NCI-H1092 treated with DMSO at 0.1 percent for 48 hours (cell line): ENCODE measurements at places on chromosomes 1 and 21.

- no peak for DNase-seq
These were observed 351.0 kb upstream of the B3GALT2 start for GRCh38 chr1:193537266-193538002.

DNA sequence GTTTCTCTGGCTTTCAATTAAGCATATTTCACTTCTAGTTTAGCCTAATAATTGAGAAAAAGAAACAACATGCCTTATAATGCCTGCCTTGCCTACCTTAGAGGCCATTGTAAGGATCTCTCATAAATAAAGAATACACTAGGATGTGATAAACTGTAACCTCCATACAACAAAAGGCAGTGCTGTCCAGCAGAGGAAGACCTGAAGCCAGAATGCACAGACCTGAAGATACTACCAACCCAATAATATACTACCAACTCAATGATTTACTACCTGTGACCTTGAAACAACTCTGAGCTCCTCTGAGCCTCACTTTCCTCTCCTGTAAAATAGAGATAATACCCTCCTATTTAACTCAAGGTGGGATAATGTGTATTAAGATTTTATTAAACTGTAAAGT is 361.3 kb downstream of the TTLL7 start:
- DNase-seq, result no peak

DNA sequence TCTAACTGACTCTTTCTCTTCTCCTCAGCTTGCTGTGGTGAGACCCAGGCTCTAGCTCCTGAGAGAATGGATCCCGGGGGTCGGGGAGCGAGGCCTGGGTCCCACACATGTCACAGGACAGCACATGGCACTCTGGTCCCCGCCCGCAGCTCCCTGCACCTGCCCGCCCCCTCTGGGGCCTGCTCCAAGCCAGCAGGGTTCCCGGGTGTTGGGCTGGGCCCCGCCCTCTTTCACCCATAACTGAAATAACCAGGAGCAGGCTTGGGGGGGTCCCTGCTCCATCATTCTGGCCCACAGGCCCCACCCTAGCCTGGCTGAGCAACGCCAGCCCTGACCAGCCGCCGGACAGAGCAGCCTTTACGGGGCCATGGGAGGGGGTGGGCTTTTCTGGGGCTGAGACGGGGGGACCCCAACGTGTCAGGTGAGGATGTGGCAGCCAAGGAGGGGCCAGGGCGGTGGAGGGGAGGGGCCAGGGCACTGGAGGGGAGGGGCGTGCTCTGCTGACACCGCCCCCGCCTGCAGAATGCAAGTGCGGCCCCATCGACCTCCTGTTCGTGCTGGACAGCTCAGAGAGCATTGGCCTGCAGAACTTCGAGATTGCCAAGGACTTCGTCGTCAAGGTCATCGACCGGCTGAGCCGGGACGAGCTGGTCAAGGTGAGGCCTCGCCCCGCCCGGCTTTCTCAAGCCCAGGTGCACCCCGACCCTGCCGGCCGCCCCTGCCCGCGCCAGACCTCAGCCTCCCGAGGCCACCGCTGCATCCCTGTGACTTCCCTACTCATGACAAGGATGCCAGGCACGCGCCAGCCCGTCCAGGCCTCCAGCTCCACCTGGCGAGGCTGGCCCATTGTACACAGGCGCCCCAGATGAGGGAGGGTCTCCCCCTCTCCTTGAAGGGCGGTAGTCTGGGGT is 19.4 kb downstream of the COL6A1 start:
- DNase-seq, result no peak

DNA sequence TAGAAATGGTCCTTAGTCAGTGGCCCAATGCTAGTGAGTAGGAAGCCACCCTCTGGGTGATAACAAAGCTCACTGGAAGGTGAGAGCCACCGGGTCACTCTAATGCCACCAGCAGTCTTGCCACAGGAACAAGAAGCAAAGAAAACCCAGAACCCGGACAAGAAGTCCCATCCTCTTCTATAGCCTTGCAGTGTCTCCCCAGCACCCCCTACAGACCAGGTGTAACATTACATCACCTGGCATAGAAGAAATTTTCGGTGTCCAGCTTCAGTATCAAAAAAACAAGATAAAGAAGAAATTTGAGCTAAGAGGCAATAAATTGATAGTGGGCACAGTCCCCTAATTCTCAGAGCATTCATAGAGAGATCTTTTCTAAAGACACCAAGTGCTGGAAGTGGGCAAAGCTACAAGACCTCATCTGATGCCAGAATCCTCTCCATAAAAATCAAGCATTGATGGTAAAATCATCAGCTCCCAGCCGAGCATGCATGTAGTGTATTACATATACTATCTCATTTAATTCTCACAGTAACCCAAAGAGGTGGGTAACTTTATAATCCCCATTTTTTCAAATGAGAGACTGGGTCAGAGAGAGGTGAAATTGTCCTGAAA is 491.0 kb downstream of the MATN1 start:
- DNase-seq, result peak; percentile 28
